ENCODE measurements at places on chromosomes 6 and 20. TPM values are rescaled to one million over a fixed set of nuclear protein-coding genes. Genes with fewer than 3 reads are reported as not detected.

TPD52L1 gene
- total RNA-seq: 55.1 TPM

ARMH2 gene
- total RNA-seq: not detected

FAXC gene
- total RNA-seq: 31.7 TPM

ANKRD60 gene
- total RNA-seq: not detected

PRDM1 gene
- 6.6 TPM for total RNA-seq

FKBP5 gene
- total RNA-seq: 9.8 TPM

TNF gene
- 0.39 TPM for total RNA-seq

PCSK2 gene
- total RNA-seq: 19.6 TPM

BRD2 gene
- total RNA-seq: 68.9 TPM

GPR63 gene
- total RNA-seq: 2.6 TPM

GSTA1 gene
- 0.50 TPM for total RNA-seq

FITM2 gene
- 12.5 TPM for total RNA-seq

FAM209B gene
- 0.50 TPM for total RNA-seq

TRIM31 gene
- not detected for total RNA-seq

CCN5 gene
- total RNA-seq: 0.20 TPM

VWA7 gene
- 2.9 TPM for total RNA-seq

POU5F1 gene
- 0.22 TPM for total RNA-seq

PBX2 gene
- total RNA-seq: 39.2 TPM

PTCHD4 gene
- total RNA-seq: 11.7 TPM

SUMO4 gene
- total RNA-seq: 5.8 TPM

GSTA3 gene
- not detected for total RNA-seq

THBS2 gene
- total RNA-seq: 94.3 TPM

TFAP2A gene
- total RNA-seq: 0.72 TPM

PAX1 gene
- total RNA-seq: 0.06 TPM

NDUFAF4 gene
- total RNA-seq: 22.1 TPM

GNAS-AS1 gene
- 0.30 TPM for total RNA-seq

GABRR1 gene
- not detected for total RNA-seq

HLA-G gene
- total RNA-seq: not detected

LCA5 gene
- total RNA-seq: 14.7 TPM

GJA10 gene
- not detected for total RNA-seq

FOXA2 gene
- 0.83 TPM for total RNA-seq

PDYN gene
- total RNA-seq: 11.0 TPM

GNRH2 gene
- 0.44 TPM for total RNA-seq

CALHM5 gene
- total RNA-seq: 2.6 TPM

MUC21 gene
- not detected for total RNA-seq

FABP7 gene
- total RNA-seq: 149 TPM

ANKEF1 gene
- total RNA-seq: 2.8 TPM

ADGRF1 gene
- not detected for total RNA-seq

MYCT1 gene
- total RNA-seq: 13.0 TPM

DNAH8 gene
- 0.06 TPM for total RNA-seq

RIPOR3 gene
- 2.7 TPM for total RNA-seq

EDN3 gene
- 31.1 TPM for total RNA-seq

TINAG gene
- 0.10 TPM for total RNA-seq

TMC2 gene
- total RNA-seq: 0.94 TPM

RAB44 gene
- 0.59 TPM for total RNA-seq

Measured in spinal cord (tissue), 10 donors.